ENCODE measurements at places on chromosomes 3 and 15. TPM values are rescaled to one million over a fixed set of nuclear protein-coding genes. Genes with fewer than 3 reads are reported as not detected.

The ITIH3 gene
- not detected for total RNA-seq

The AADACL2 gene
- not detected for total RNA-seq

The SEC61A1 gene
- total RNA-seq, result 215 TPM

The ONECUT1 gene
- total RNA-seq, result not detected

The TMPRSS7 gene
- not detected for total RNA-seq

The WDR93 gene
- not detected for total RNA-seq

The LDHAL6B gene
- not detected for total RNA-seq
